H1 (cell line): ENCODE measurements at places on chromosomes 2 and 18.

GRCh38 chr18:70373042-70373519 lies 84.2 kb downstream of the SOCS6 start:
- no peak overlapping the region for H3K27ac ChIP-seq
- H3K4me3 ChIP-seq = no peak overlapping the region
- H3K36me3 ChIP-seq = no peaks in the 10 kb centered on the region
- no peaks in the 10 kb centered on the region for H3K4me1 ChIP-seq
- DNase-seq = no peak
- H3K27me3 ChIP-seq = no peaks in the 10 kb centered on the region

DNA sequence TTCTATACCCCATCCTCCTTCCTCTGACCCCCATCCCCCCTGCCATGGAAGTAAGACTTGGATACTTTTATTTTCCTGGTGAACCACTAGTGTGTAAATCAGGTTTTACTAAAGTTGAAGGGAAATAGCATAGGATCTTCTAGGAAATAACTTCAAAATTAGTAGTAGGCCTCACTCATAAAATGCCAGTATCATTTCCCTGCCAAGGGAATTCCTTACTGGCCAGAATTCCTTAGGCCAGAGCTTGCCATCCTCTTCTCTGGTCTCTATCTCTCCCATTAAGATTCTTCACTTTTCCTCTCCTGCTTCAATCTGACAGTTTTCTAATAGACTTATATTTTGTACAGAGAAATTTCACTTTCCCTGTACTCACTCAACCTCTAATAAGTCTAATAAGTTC lies 322.8 kb upstream of the TANK start:
- H3K36me3 ChIP-seq = no peaks in the 10 kb centered on the region
- no peaks in the 10 kb centered on the region for H3K27me3 ChIP-seq
- no peak overlapping the region for H3K4me3 ChIP-seq
- no peaks in the 10 kb centered on the region for H3K4me1 ChIP-seq
- no peak for DNase-seq

GRCh38 chr2:23622966-23623675 lies 238.1 kb downstream of the KLHL29 start:
- H3K4me1 ChIP-seq = no peaks in the 10 kb centered on the region
- no peaks in the 10 kb centered on the region for H3K36me3 ChIP-seq
- H3K27me3 ChIP-seq = no peaks in the 10 kb centered on the region
- DNase-seq = no peak
- no peak overlapping the region for H3K27ac ChIP-seq

DNA sequence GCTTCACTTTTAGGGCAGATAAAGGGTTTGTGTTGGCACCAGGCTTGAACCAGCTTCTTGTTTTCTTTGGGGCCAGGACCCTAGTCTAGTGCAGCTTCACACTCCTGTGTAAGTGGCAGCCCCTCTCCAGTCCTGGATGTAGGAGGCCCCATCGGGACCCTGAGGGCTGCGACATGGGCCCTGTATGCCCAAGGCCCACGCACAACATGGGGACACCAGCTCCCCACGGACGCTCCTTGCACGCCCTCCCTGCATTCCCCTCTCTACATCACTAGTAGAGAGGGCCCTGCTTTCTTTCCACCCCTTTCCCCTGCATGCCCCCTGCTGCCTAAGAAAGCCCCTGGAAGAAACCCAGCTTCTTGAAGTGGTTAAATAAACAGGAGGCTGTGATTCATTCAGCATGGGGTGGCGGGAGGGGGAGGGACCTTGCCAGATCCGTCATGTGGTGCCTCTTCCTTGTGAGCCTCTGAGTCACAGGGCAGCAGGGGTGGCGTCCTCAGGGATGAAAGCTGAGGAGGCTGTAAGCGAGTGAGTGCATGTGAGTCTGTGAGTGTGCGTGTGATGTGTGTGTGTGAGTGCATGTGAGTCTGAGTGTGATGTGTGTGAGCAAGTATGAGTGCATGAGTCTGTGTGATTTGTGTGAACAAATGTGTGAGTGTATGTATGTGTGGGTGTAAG lies 42.5 kb downstream of the COPS8 start:
- peaks cover 2% of the 10 kb centered on the region for H3K4me1 ChIP-seq
- H3K27ac ChIP-seq = no peak overlapping the region
- no peak overlapping the region for H3K4me3 ChIP-seq
- peak; percentile 46 for DNase-seq
- H3K36me3 ChIP-seq = no peaks in the 10 kb centered on the region
- H3K27me3 ChIP-seq = no peaks in the 10 kb centered on the region
